ENCODE measurements at places on chromosomes 13 and 19.

- no peak for DNase-seq
Observed at GRCh38 chr19:32471811-32472210, 66.2 kb downstream of the DPY19L3 start.

DNA sequence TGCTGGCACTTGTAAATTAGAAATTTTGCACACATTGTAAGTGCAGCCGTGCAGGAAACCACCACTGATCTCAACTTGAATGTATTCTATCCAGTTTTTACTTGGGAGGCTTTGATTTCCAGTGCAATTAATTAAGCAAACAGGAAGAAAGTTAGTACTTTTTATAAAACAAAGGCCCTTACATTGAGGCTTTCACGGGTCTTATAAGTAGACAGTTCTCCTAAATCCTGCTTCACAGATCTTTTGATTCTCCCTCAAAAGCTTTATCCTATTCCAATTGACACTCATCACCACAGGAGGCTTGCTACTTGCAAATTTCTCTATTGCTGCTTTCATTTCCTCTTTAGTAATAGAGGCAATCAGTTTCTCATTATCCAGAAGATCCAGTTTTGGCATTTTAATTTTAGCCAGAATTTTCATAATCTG lies 90.1 kb downstream of the ERCC5 start:
- no peak for DNase-seq

- DNase-seq = no peak
Observed at GRCh38 chr13:112624602-112625430, 36.9 kb upstream of the TUBGCP3 start.

- no peak for DNase-seq
Observed at GRCh38 chr19:51740356-51740755, 11.3 kb downstream of the FPR1 start.

Measured in SK-N-SH (cell line).